Activated CD4-positive, alpha-beta T cell treated with anti-CD3 and anti-CD28 coated beads, Interleukin-2, amount 10 ng/mL, durations not matched to agents 7 days and 5 days (primary cell): ENCODE measurements at places on chromosomes 6 and 20. TPM values are rescaled to one million over a fixed set of nuclear protein-coding genes. Genes with fewer than 3 reads are reported as not detected.

GRCh38 chr6:14682812-14683211 is 563.1 kb upstream of the JARID2 start:
- no peak for DNase-seq
- H3K4me3 ChIP-seq: no peak overlapping the region
- H3K27ac ChIP-seq: no peak overlapping the region

The LY86 gene
- 12.2 TPM for total RNA-seq

The KCNK16 gene
- total RNA-seq: not detected

- no peak overlapping the region for H3K27ac ChIP-seq
- peaks cover 3% of the 10 kb centered on the region for H3K4me1 ChIP-seq
- H3K4me3 ChIP-seq: no peak overlapping the region
- H3K27me3 ChIP-seq: no peaks in the 10 kb centered on the region
These were observed 83.5 kb downstream of the FOXO3 start for GRCh38 chr6:108644252-108644651.

The CD24 gene
- total RNA-seq: 0.22 TPM

DNA sequence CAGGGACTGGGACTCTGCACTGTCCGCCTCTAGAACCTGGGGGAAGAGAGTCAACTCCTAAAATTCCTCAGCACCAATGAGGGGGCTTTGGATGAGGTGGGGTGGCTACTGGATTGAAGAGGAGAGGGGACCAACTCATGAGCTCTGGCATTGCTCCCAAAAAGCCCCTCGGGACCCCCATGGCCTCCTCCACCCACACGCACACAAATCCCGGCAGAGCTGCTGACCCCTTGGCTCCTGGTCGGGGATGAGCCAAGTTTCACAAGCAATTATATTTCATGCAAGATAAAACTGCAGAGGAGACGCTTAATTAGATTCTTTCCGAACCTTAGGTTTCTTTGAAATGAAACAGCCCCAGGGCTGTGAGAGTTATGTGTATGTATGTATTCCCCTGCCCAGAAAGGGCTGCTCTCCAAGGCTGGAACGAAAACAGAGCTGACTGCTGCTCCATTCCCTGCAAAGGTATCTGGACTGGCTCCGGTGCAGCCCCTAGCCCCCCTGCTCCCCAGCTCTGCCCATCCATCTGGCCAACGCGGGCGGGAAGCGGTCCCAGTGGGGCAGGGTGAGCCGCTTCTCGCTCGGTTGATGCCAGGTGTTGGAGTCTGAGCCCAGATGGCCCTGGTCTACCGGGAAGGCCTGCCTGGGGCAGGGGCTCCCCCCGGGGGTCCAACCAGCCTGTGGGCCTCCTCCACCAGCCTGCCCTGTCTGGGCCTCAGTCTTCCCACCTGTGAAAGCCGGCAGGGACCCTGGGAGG is 46.8 kb upstream of the STX16 start:
- no peaks in the 10 kb centered on the region for H3K36me3 ChIP-seq
- no peak overlapping the region for H3K27ac ChIP-seq
- no peak overlapping the region for H3K4me3 ChIP-seq
- no peak for DNase-seq
- no peaks in the 10 kb centered on the region for H3K4me1 ChIP-seq

DNA sequence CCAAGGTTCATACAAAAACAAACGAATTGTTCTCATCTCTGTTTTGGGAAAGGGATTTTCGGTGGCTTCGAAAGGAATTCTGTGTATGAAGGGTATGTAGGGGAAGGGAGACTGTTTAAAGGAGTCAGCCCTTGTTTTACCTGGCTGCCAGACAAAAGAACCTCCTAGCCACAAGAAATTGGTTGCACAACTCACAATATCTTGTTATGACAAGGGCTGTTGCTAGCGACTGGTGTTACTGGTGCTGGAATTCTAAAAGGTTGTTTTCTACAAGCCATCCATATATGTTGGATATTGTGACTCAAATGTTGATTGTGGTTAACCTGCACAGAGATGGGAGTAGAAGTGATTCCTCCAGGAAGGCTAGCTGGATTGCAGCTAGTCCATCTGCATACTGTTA is 34.6 kb upstream of the CITED2 start:
- no peaks in the 10 kb centered on the region for H3K27me3 ChIP-seq
- H3K4me3 ChIP-seq: no peak overlapping the region
- H3K36me3 ChIP-seq: no peaks in the 10 kb centered on the region
- H3K4me1 ChIP-seq: no peaks in the 10 kb centered on the region

The ATP6V1G2 gene
- total RNA-seq: 3.6 TPM

The PTCRA gene
- total RNA-seq: not detected
